ENCODE measurements at places on chromosomes 3 and 15.

GRCh38 chr15:32029862-32030781, at the start of gene CHRNA7:
Gene CHRNA7 (plus strand): TSS chr15:32030515. CDS start chr15:32030595, 80 bp downstream.
- no peak for DNase-seq

DNA sequence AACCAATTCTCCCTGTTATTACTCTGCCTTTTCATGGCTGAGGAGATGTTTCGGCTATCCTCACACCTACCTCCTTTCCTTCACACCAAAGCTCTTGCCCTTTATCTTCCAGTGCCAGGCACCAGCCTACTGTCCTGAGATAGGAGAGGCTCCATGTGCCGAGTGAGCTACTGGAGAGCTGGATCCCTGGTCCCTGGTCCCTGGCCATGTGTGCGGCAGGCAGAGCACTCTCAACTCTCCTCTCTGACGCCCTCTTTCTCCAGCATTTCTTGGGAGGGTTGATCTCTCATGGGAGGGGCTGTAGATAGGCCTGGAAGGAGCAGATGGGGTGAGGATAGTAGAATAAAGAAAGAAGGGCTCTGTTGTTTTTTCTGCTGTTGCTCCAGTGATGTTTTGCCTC, 277.1 kb upstream of the UMPS start:
- DNase-seq = no peak

- no peak for DNase-seq
Observed at GRCh38 chr3:2166552-2166951, 67.9 kb downstream of the CNTN4 start.

- no peak for DNase-seq
Observed at GRCh38 chr3:147200545-147200944, 205.8 kb downstream of the ZIC4 start.

- no peak for DNase-seq
Observed at GRCh38 chr3:117480972-117481371, 771.4 kb downstream of the TUSC7 start.

Measured in activated T-helper 1 cell treated with anti-CD3 and anti-CD28 coated beads, Interleukin-2, amount 50 U/mL, for 16 hours (primary cell).